ENCODE measurements at places on chromosomes 4 and X. TPM values are rescaled to one million over a fixed set of nuclear protein-coding genes. Genes with fewer than 3 reads are reported as not detected.

KIAA1210 gene
- not detected for total RNA-seq

VCX3B gene
- not detected for total RNA-seq

RIBC1 gene
- 0.63 TPM for total RNA-seq

SHOX gene
- total RNA-seq: not detected

KDR gene
- 0.10 TPM for total RNA-seq

NFKB1 gene
- 20.7 TPM for total RNA-seq

F11 gene
- total RNA-seq: not detected

IQSEC2 gene
- total RNA-seq: 40.5 TPM

RBM46 gene
- not detected for total RNA-seq

DAPP1 gene
- total RNA-seq: not detected

VCX2 gene
- total RNA-seq: not detected

CT45A8 gene
- not detected for total RNA-seq

RTL3 gene
- total RNA-seq: 0.14 TPM

XPNPEP2 gene
- not detected for total RNA-seq

UBE2K gene
- 80.5 TPM for total RNA-seq

GLRA3 gene
- total RNA-seq: 0.01 TPM

BEX4 gene
- total RNA-seq: 2.5 TPM

GAGE12F gene
- not detected for total RNA-seq

UGT2B17 gene
- not detected for total RNA-seq

CRMP1 gene
- 4.0 TPM for total RNA-seq

SUPT20HL1 gene
- not detected for total RNA-seq

SH2D1A gene
- total RNA-seq: not detected

ZGRF1 gene
- 3.1 TPM for total RNA-seq

MBNL3 gene
- total RNA-seq: 0.07 TPM

SPANXN3 gene
- not detected for total RNA-seq

CXCL3 gene
- 4.0 TPM for total RNA-seq

DIPK2B gene
- total RNA-seq: not detected

ALAS2 gene
- total RNA-seq: not detected

PLS3 gene
- 248 TPM for total RNA-seq

CXorf65 gene
- total RNA-seq: not detected

PF4V1 gene
- total RNA-seq: not detected

OPHN1 gene
- 1.6 TPM for total RNA-seq

RHOH gene
- 0.18 TPM for total RNA-seq

TLR10 gene
- 0.03 TPM for total RNA-seq

GABRQ gene
- 0.20 TPM for total RNA-seq

CLDN34 gene
- not detected for total RNA-seq

CT45A3 gene
- not detected for total RNA-seq

SMIM31 gene
- total RNA-seq: not detected

PDLIM3 gene
- total RNA-seq: 0.10 TPM

LDOC1 gene
- 91.3 TPM for total RNA-seq

CT83 gene
- total RNA-seq: not detected

CT45A1 gene
- total RNA-seq: not detected

ARHGEF6 gene
- 0.25 TPM for total RNA-seq

NWD2 gene
- 0.01 TPM for total RNA-seq

HDX gene
- 2.2 TPM for total RNA-seq

SLC38A5 gene
- total RNA-seq: 0.38 TPM

H2BW2 gene
- total RNA-seq: not detected

CACNA1F gene
- total RNA-seq: not detected

NKX6-1 gene
- total RNA-seq: 0.44 TPM

HOPX gene
- total RNA-seq: not detected
